ENCODE measurements at places on chromosomes 4 and X.

DNA sequence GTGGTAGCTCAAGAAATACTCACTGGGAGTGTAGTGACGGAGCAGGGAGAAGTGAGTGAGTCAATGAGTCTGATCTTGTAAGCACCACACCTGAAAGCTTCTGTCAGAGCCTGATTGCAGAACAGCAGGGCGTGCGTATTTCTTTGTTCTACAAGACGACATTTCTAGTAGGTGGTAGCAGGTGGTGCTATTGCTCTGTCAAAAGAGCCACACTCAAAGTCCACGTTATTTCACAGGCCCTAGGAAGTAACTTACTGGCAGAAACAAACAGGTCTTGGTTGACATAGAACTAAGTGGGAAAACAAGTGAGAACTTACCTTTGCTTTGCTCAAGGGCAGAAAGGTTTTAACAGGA is 46.4 kb upstream of the SPRY1 start:
- DNase-seq: no peak

- DNase-seq: no peak
These were observed 170.6 kb downstream of the KDR start for GRCh38 chr4:54954656-54955388.

DNA sequence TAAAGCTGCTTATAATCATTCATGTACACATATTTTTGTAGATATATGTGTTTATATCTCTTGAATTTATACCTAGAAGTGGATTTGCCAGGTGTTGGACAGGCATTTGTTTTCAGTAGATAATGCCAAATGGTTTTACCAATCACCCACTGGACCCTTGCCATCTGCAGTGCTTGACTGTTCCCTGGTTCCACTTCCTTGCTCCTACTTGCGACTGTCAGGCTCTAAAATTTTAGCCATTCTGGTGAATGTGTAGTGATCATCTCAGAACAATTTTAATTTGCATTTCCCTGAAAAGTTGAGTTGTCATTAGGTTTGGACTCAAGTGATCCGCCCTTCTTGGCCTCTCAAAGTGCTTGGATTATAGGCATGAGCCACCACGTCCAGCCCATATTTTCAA is 122.4 kb upstream of the SLC34A2 start:
- DNase-seq: no peak

- DNase-seq: no peak
These were observed 2.0 kb downstream of the SMIM14 start for GRCh38 chr4:39636531-39637184.

- no peak for DNase-seq
These were observed 94.7 kb upstream of the NEIL3 start for GRCh38 chr4:177214935-177215334.

DNA sequence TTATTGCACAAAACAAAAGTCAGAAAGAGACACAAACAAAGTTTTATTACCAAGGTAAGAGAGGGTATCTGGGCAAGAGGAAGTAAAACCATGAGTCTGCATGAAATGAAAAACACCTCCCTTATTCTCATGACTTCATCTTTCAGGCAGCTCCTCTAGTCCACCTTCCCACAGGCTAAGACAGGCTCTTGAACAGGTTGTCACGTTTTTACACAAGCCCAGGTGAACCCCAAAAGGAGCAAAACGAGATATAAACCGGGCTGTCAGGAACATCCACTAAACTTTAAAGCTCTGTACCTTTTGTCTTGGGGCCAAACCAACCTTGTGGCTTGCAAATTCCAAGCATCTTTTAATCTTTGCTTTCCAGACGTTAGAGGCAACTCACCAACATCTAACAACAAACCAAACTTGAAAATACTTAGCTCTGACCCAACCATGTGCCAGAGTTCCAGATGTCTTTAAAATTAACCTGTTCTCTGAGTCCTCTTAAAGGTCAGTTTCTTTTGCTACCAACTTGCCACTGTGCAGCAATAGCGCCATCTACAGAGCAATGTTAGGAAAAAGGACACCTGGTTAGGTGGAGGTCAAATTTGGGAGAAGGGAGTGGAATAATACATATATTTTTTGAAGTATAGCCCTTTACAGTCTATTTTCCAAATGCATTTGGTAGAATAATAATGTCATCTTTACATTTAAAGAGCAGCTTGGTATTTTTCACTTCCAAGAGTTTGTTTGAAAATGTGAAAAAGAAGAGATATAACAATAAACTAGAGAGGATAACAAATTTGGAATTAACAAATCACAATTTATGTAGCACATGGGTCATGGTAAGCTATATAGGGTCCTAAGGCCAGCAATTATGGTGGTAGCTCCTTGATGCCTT is 73.1 kb downstream of the QRFPR start:
- no peak for DNase-seq

- no peak for DNase-seq
These were observed 15.0 kb upstream of the HPGDS start for GRCh38 chr4:94357624-94358023.

- DNase-seq: no peak
These were observed 66.0 kb downstream of the FBXO8 start for GRCh38 chr4:174217273-174218126.

DNA sequence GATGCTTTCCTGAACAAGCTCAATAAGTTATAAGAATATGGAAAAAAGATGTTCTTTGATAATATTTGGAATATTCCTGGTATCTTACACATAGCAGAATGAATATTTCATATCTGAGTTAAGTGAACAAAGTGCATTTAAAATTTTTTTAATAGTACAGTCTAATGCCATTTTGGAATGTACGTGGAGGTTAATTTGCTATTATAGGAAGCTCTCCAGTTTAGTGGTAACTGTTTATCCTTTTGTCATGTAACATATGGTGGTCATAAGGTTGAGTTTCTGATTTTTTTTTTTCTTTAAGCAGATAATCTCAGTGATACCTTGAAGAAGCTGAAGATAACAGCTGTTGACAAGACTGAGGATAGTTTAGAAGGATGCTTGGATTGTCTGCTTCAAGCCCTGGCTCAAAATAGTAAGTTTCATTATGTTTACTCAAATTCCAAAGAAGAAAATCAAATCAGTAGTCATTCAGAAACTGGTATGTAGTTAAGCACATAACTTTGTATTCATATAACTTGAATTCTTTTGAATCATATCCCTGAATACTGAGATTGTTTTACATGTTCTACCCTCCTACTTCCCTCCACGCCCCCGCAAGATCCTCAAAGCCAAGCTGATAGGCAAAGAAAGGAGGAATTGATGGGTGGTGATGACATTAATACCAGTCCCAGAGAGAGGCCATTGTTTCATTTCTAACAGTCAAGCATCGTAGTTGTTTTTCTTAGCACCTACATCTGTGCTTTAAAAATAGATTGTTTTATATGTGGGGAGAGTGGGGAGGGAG is 32.1 kb downstream of the RAP1GDS1 start:
- DNase-seq: no peak

DNA sequence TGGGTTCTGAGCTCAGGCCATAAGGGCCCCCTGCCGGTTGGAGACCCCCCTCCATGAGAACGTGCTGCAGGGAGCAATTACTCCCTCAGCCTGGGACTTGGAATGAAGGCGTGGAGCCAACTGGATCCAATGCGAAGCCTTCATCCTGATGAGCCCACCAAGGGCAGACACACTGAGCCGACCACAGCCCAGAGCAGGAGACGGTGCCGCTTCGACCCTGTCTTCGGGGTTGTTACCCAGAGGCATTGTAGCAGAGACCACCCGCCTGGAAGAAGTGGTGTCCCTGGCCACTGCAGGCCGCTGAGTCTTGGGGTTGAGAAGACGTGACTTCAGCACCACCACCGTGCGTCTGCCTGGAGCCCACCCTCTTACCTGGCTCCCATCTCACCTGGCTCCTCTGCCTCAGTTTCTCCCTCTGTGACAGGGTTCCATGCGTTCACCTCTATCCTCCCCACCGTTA is 7.0 kb upstream of the NKX1-1 start:
- DNase-seq: no peak

- no peak for DNase-seq
These were observed 52.1 kb downstream of the KLHL34 start for GRCh38 chrX:21606002-21606401.

GRCh38 chr4:26873391-26874026 is 12.9 kb downstream of the STIM2 start:
- no peak for DNase-seq

DNA sequence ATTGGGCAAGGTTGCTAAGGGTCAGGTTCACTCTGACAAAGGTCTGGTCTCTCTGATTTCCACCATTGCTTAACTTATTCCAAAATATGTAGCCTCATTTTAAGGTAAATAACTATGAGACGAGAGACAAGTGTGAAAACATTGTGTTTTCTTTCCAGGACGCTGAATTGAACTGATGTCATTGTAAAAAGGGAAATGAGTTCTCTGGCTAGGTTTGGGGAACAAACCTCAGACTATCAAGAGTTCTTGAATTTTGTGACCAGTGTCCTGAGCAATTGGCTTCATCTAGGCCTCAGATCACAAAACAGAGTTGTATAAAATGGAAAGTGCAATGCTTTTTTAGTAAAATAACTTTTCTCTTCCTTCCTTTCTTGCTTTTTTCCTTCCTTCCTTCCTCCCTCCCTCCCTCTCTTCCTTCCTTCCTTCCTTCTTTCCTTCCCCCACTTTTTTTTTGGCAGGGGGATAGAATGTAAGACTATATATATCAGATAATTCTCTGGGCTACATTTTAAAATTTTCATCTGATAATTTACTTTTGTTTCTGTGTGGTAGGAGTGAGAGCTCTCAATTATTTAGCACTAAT is 30.8 kb upstream of the CXCL8 start:
- DNase-seq: no peak

GRCh38 chrX:13791559-13791958 is 25.3 kb downstream of the GPM6B start:
- no peak for DNase-seq

DNA sequence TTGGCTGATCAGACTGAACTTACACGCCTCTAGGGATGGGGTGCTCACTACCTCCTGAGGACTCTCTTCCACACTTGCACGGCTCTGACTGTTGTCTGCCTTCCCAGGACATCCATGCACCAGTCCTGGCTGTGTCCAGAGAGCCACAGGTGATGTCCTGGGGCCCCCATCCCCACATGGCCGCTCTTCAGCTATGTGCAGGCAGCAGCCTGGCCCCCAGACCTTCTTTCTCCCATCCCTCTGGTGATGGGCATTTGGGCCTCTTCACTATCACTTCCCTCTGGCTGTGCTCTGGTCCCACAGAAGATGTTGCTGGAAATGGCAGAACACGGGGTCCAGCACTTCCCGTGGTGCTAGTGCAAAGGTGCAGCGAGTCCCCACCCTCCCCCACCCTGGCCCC is 40.9 kb upstream of the HMX1 start:
- no peak for DNase-seq

DNA sequence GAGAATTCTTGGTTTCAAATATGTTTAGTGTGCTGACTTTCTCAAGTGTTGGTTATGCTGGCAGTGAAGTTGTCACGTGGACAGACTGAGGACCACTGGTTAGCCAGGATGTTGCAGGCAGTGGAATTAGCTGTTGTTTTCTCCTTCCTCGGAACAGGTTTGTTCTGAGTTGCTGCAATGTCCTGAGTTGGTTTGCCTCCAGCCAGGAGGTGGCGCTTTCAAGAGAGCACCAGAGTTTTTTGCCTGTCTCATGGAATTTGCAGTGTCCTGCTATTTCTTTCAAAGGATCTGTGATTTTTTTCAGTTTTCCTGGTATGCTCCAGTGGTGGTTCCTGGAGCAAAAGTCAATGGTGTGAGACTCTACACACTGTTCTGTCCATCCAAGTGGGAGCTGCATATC is 158.1 kb upstream of the CXorf66 start:
- DNase-seq: no peak

DNA sequence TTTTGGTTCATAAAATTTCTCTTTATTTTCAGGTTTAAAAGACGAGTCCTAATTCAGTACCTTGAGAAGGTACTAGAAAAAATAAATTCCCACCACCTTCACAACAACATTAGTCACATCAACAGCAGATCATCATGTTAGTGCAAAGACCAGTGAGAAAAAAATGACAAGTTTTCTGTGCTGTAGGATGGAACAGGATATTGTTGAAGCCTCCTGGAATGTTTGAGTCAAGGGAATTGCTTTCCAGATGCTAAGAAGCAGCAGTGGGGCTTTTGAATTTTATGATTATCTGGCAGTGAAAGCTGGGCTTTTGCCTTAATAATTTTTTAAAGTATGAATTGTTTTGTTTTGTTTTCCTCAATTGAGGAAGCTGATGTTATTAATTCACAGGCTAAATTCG is 61.0 kb downstream of the INTS6L start:
- DNase-seq: no peak

DNA sequence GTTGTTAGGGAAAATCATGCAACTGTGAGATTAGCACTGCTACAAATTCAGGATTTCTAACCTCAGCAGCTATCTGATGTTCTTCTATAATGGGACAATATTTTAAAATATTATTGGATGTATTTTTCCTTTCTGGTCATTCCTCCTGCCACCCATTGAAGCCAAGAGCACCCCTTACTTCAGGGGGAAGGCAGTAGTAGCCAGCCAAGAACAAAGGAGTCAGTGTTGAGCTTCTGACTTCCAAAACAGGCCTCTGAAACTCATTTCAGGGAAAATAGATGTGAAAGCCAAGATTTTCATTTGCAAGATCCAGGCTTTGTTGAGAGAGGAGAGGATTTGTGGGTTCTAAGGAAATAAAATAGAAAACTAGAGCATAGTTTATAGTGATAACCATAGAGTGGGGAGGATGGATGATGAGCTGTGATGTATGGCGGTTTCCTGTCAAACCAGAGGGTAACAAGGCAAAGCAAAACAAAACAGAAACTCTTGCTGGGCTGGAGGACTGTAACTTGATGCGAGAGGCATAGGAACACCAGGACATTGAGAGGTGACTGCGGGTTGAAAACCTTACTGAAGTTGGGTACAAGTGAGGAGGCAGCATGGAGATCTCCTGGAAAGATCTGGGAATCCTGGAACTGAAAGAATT is 173.7 kb upstream of the LEF1 start:
- no peak for DNase-seq

- no peak for DNase-seq
These were observed 52.6 kb downstream of the RPS3A start for GRCh38 chr4:151152028-151152427.

GRCh38 chr4:17781300-17782287 is at the start of gene FAM184B:
Gene FAM184B, minus strand, starts transcription at chr4:17781621. Its CDS starts 322 bp downstream, at chr4:17781299.
- DNase-seq: no peak

GRCh38 chr4:181138116-181138515 is 1105.1 kb upstream of the TENM3 start:
- no peak for DNase-seq

DNA sequence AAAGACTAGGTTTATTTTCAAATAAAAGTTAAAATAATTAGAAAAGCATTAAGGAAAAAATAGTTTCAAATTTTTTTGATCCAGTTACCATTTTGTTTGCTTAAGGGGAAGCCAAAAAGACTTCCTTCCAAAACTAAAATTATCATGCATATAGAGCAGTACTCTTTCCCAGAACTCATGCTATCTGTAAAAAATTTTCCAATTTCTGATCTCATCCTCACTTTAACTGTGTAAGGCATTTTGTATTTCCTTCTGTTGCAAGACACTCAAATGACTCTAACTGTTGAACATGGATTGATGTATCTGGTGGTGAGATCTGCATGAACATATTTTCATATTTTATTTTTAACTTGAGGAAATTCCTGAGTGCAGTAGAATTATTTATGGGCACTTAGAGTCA is 150.1 kb downstream of the ADAM29 start:
- DNase-seq: no peak

- no peak for DNase-seq
These were observed 159.3 kb downstream of the PTCHD1 start for GRCh38 chrX:23493941-23494374.
